Upper lobe of left lung (tissue), 6 donors: ENCODE measurements at places on chromosomes 7 and 10.
A peak's percentile ranks its signal among the peaks of the same experiment; 100 is the strongest.

DNA sequence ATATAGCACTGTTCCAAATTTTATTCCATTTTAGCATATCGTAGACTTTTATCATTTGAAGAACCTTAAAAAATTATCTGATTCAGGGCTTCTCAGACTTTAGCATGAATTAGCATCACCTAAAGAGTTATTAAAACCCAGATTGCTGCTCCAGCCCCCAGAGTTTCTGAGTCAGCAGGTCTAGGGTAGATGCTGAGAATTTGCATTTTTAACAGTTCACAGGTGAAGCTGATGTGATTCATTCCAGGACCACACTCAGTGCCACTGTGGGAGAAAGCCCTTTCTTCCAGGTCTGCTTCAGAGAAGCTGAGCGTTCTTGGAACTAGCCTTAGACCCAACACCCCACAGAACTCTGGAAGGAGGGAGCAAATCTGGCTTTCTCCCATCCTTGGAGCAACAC lies 174.1 kb upstream of the YAE1 start:
- DNase-seq = no peak

- DNase-seq = no peak
These were observed 34.0 kb downstream of the FAM20C start for GRCh38 chr7:226281-226895.

- DNase-seq = no peak
These were observed 81.4 kb downstream of the GOLGA7B start for GRCh38 chr10:97931041-97931440.

GRCh38 chr7:30814700-30815387 lies 43.6 kb downstream of the MINDY4 start:
- peak; percentile 60 for DNase-seq

DNA sequence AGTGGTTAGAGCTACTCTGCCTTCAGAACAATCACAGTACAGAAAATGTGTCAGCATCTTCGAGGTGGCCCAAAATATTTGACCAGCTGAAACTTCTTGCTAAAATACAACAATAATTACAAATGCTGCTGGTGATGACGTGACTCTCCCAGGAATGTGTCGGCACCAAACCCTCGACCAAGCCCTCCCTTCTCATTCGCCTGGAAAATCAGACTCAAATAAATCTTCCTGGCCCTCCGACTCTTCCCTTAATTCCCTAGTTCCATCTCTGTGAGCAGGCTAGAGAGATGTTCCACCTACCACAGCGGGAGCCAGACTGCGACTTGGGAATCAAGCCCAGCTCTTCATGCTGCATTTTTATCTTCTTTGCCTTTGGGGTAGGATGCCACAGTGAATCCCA lies 4.1 kb downstream of the PRSS2 start:
- no peak for DNase-seq

DNA sequence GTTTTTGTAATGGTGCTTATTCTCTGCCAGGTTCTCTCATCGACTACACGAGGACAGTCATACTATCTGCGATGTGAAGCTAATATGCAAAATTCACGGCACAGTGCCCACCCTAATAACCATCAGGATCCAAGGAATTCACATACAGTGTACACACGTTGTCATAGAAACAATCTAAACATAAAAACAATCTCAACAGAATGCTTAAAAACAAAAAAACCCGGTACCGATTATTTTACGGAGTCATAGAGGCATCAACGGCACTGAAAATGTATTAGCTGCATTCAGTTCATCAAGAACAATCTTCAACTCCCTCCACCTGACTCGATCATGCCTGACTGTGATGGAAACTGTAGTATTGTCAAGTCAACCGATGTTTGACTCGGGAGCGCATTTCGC lies 628 bp downstream of the MRPS33 start:
- DNase-seq = no peak

DNA sequence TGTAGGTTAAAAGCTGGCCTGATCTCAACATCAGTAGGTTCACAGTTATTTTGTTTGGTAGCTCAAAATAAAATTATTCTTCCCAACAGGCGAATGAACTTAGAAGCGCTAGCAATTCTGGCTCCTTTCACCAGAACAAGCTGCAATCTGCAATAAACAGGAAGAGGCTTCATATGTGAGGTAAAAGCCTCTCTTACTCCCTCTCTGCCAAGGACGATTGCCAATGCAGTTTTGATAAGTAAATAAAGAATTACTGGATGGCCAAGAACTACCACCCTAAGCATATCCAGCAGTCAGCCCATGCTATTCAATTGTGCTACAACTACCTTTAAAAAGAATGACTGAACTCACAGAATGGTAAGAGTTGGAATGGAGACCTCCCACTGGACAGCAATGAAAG lies 150.0 kb upstream of the LAMB4 start:
- no peak for DNase-seq

GRCh38 chr10:5811387-5811821 lies 1.8 kb downstream of the GDI2 start:
- no peak for DNase-seq

- no peak for DNase-seq
These were observed 161.6 kb downstream of the JAZF1 start for GRCh38 chr7:28018856-28019465.

DNA sequence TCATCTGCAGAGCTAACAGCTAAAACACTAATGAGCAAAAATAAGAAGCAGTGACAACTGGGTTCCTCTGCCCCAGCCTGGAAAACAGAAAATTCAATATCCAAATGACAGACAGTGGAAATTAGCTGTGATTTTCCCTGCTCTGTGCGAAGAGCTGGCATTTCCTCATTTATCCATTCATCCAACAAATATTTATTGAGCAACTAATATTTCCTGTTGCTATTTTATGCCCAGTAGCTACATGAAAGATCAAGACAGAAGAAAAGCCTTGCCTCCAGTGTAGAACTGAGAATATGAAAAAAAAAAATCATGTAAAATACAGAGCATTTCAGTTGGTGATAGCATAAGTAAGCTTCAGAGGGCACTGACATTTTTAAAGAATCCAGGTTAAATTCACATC lies 140.9 kb downstream of the ABCA13 start:
- no peak for DNase-seq

DNA sequence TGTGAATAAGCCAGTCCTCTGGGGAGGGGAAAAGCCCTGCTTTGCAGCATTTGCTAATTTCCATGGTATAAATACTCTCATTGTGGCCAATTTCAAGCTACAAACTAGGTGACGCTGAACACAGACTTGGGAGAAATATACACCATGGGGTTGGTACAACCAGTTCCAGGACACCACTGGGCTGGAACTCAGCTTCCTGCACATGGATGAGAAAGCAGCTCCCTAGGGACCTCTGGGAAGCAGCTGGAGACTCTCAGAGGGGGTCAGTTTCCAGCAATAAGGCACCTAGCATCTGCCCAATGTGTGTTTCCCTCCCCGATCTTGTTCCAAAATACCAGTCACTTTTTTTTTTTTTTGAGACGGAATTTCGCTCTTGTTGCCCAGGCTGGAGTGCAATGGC lies 56.8 kb upstream of the WDR11 start:
- DNase-seq = no peak

- DNase-seq = no peak
These were observed 217.5 kb downstream of the SNX13 start for GRCh38 chr7:17722798-17723197.

DNA sequence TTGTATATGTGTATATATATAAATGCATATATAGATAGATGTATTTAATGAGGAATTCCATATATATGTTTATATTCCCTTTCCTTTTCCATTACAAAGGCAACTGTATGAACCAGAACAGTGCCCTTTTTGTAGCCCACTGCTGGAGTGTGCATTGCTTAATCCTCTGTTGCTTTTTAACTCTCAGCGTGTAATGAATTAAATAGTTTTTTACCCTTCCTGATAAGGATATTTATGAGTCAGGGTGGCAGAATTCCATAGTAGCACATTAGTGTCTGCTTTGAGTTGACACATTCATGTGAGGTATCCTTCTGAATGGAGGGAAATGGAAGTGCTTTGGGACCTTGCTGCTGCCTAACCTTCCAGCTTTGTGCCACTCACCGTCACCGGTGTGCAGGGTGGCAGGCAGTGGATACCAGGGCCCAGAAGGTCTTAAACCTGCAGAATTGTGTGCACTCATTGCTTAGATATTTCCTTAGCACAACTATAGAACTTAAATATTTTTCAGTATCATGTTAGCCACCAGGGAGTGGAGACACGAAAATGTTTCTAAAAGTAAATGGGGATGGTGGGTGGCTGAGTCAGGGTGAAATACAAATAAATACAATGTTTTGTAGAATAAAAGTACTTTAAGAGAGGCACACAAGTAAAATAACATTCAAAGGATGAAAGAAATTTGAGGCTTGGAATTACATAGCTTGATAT lies 117.9 kb downstream of the SND1 start:
- DNase-seq = no peak

DNA sequence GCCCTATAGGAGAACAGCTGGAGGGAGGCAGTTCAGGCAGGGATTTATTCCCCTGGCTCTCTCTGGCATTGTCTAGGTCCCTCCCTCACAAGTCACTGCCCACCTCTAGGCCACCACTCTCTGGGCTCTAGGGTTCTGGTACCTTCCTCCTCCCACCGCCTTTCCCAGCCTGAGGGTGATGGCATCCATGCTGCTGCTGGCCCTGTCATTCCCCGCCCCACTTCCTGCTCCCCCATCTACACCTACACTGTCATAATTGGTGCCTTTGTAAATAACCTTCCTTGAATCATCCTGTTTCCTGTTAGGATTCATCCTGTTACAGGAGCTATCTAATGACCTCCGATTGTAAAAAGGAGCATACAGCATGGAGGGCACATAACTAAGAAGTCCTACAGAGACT lies 303.3 kb upstream of the COBL start:
- DNase-seq = no peak

- DNase-seq = no peak
These were observed 92.2 kb downstream of the NRF1 start for GRCh38 chr7:129703751-129704150.

DNA sequence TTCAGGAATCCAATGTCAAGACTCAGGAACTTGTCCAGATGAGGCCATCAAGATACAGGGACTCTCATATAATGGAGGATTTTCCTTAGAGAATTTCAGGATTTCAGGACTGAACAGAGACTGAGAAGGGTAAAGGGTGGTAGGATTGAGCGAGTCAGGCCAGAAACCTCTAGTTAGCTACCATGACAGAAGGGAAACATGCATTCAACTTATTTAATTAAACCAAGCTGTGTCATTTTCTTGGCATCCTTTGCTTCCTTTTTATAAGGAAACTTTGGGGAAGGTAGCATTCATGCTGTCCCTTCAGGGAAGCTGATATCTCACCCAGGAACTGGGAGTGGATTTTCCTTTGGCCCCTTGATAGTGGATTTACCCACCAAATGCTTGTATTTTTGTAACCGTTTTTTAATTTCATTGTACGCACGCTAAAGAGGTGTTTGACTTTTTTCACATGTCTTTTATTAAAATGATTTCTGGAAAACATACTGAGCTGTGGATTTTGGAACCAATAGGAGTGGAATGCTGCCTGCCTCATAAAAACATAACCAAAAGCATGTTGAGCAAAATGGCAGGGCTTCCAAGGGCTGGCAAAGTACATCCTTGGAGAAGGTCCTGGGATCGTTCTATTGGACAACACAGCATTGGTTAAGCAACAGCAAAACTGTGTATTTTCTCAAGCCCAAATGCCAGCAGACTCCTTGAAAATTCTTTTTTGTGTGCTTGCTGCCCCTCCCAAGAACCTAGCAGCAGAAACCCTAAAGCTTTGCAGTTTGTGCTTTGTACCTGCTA lies 104.5 kb downstream of the CXCL12 start:
- no peak for DNase-seq

GRCh38 chr10:24382045-24382444 lies 173.1 kb downstream of the KIAA1217 start:
- no peak for DNase-seq

DNA sequence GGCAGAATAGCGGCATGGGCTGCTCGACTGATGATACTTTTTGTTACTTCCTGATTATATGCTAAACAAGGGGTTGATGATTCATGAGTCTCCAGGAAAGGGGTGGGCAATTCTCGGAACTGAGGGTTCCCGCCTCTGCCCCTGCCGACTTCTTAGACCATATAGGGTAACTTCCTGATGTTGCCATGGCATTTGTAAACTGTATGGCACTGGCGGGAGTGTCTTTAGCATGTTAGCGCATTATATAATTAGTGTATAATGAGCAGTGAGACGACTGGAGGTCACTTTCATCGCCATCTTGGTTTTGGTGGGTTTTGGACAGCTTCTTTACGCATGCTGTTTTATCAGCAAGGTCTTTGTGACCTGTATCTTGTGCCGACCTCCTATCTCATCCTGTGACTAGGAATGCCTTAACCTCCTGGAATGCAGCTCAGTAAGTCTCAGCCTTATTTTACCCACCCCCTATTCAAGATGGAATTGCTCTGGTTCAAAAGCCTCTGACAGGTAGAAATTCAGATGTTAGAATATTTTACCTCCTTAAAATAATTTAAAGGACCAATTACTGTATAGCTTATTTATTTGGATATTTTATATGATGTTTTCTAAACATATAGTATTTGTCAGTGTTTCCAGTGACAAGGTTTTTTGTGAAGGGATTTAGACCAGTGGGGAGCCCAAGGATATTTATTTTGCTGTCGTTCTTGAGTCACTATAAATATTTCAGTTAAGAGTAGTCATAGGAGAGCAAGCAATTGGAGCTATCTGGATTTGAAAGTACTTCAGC lies 90.1 kb upstream of the PIK3CG start:
- no peak for DNase-seq

DNA sequence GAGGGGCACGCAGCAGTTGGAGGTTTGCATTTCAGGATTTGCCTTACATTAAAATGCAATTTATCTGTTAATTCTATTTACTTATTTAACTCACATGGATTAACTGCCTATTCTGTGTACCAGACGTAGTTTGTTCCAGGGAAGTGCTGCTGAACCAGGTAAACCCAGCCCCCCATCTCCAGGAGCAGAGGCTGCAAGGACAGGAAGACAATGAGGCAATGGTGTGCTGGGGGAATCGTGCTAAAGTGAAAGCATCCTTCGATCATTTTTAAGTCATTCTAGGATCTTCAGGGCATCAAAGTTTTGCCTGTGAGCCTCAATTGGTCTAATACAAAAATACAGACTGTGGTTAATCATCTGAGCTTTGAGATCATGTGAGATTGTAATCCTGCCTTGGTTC lies 166.4 kb downstream of the DNAJB6 start:
- DNase-seq = no peak

- no peak for DNase-seq
These were observed 55.3 kb downstream of the CH25H start for GRCh38 chr10:89151857-89152256.

- no peak for DNase-seq
These were observed 227.9 kb downstream of the TCF7L2 start for GRCh38 chr10:113177936-113178335.

GRCh38 chr7:77415823-77416620 lies at the start of gene GSAP:
Gene GSAP (minus strand): TSS chr7:77416349. CDS start chr7:77416321, 28 bp downstream.
- peak; percentile 83 for DNase-seq

GRCh38 chr10:97656777-97657176 lies 16.3 kb downstream of the PI4K2A start:
- no peak for DNase-seq

- no peak for DNase-seq
These were observed 181.5 kb upstream of the TRIM24 start for GRCh38 chr7:138278601-138279000.
